Stimulated activated CD8-positive, alpha-beta memory T cell treated with anti-CD3 and anti-CD28 coated beads, Interleukin-15, amount 100 ng/mL, for 24 hours (primary cell): ENCODE measurements at places on chromosomes 4 and X.

DNA sequence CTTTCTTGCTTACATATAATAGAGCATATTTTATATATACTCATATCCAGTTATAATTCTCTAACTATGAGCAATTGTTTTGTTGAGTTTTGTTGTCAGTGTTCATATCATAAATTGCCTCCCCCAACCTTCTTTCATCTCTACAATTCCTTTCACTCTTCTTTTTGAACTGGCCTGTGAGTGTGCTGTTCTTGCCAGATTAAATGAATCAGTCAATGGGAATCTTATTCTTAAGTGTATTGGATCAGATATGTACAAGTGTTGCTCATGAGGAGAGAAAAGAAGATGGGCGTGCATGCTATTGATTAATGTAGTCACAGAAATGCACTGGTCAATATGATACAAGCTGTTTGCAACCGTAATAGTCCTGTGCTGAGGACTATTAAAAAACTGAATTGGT, 728.1 kb upstream of the MAGEB2 start:
- no peak for DNase-seq

DNA sequence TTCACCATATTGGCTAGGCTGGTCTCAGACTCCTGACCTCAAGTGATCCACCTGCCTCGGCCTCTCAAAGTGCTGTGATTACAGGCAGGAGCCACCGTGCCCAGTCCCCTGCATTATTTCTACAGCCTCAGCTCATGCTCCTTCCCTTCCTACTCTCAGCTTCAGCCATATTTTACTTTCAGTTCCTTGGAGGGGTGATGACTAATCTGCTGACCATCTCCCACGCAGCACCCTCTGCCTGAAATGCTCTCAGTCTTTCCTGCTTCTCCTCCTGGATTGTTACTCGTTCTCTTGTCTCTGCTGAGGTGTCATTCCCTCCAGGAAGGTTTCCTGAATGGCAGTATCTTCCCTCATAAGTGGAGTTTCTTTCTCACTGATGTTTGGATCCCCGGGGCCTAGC, 63.3 kb downstream of the MOSPD2 start:
- no peak for DNase-seq

DNA sequence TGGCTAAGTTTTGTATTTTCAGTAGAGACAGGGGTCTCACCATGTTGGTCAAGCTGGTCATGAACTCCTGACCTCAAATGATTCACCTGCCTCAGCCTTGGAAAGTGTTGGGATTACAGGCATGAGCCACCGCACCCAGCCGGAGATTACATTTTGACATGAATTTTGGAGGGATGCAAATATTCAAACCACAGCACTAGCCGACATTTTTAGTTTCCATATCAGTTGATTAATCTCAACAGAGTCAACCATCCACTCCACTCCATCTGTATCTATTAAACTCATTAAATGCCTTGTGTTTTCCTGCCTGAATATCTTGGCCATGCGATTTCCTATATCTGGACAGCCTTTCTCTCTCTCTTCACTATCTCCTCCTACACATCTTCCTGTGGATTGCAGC, 64.1 kb upstream of the PDGFRA start:
- no peak for DNase-seq

DNA sequence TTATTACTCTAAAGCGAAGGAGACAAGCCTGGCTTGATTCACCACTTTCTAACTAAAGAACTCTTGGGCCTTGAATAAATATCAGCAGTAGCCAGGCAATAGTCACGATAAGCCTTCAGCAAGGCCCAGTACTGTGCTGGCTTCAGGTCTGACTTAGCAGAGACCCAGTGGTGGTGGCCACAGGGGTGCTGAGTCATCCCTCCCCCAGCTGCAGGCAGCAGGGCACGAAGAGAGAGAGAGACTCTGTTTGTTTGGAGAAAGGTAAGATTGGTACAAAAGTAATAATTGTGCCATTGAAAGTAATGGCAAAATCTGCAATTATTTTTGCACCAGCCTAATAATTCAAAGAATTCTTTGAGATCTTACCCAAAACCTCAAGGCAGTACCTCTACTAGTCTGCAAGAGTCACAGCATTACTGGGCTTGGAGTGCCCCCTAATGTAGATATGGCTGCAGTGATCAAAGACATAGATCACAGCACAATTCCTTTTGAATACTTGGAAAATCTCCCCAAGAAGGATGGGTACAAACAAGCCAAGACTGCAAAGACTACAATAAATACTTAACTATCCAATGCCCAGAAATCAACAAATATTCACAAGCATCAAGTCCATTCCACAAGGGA, 159.5 kb upstream of the USP38 start:
- no peak for DNase-seq

- no peak for DNase-seq
Measured at GRCh38 chrX:69143530-69143929, 21.7 kb downstream of the PJA1 start.

DNA sequence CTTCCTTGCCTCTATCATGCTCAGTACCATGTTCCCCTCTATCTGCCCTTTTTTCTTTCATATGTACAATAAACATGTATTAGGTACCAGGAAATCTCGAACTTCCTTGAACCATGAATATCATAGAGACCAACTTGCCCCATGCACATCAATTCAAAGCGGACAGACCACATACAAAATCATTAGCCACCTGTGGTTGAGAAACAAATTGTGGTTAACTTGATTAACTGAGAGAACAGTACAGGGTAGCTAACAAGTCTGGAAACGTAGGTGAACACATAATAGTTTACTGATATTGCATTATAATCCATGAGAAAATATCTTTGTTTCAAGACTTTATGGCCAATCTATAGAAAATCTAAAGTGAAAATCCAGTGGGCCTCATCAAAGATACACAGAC, 8.2 kb downstream of the CASP3 start:
- DNase-seq, result no peak

- DNase-seq, result no peak
Measured at GRCh38 chrX:94361241-94361640, 687.2 kb downstream of the FAM133A start.

GRCh38 chr4:139745111-139745639, 79.6 kb downstream of the MGST2 start:
- no peak for DNase-seq

- no peak for DNase-seq
Measured at GRCh38 chrX:8346060-8346459, 118.6 kb upstream of the VCX3B start.

DNA sequence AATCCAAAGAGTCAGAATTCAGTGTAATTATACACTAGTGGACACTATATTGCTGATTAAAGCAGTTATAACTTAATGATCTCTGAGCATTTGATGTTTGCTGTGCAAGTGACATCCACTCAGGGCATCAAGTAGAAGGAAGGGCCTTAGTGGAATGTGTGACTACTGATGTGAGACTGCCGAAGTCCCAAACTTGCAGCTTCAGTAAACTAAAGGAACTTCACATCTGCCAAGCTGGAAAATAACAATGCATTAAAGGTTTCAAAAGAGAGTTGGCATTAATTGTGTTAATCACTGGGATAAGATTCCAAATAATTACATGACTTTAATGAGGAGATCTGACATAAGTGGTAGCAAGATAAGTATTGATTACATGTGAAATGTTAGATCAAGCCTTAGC, 52.5 kb upstream of the SLC25A4 start:
- no peak for DNase-seq
